ENCODE measurements at places on chromosomes 1 and 21.

- no peak for DNase-seq
Measured at GRCh38 chr1:107019166-107019565, 37.3 kb upstream of the PRMT6 start.

- DNase-seq, result no peak
Measured at GRCh38 chr1:222910699-222911098, 95.9 kb downstream of the DISP1 start.

DNA sequence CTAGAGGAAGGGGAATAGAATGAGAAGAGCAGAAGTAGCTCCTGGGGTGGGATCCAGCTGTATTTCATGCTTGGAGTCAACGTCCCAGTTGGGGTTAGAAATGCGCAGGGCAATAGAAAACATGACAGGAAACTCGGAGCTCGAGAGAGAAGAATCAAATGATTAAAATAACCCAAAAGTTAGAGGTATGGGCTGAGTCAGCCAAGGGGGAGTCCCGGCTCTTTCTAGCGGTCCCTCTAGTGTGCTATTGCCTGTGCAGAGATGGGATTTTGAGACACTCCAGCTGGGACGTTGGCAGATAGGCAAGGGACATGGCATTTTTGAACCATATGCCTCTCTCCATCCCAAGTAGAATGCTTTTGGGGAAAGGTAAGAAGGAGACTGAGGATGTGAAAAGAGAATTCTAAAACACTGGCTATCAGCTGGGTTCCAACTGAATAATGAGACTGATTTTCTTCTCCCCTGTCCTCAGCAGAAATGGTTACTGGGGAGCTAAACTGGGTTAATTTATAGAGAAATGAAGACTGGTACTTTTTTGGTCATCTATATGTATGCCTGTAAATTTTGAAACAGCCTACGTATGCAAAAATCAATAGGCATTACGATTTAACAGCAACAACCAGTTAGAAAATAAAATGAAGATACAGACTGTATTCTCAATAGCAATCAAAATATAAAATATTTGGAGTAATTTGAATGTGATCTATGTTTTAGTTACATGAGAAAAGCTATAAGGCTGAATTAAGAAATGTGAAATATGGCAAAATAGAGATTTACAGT is 7.0 kb upstream of the VPS26C start:
- DNase-seq, result no peak

DNA sequence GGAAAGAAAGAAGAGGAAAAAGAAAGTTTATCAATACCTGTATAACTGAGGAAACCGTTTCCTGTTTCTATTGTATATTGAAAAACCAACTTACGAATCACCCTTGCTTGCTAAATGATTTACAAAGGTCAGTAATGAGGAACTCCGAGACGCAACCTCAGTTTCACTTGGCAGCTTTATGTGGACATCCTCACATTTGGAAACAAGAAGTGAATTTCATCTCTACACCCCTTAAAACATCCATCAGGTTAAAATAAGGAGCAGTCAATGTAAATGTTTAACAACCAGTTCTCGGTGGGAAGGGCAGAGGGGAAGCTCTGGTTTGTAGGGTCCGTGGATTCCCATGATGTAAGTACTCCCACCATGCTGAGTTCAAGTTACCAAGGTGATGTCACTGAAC is 481.7 kb upstream of the RUNX1 start:
- DNase-seq, result no peak

- no peak for DNase-seq
Measured at GRCh38 chr1:161092621-161093028, 3.3 kb upstream of the NECTIN4 start.

DNA sequence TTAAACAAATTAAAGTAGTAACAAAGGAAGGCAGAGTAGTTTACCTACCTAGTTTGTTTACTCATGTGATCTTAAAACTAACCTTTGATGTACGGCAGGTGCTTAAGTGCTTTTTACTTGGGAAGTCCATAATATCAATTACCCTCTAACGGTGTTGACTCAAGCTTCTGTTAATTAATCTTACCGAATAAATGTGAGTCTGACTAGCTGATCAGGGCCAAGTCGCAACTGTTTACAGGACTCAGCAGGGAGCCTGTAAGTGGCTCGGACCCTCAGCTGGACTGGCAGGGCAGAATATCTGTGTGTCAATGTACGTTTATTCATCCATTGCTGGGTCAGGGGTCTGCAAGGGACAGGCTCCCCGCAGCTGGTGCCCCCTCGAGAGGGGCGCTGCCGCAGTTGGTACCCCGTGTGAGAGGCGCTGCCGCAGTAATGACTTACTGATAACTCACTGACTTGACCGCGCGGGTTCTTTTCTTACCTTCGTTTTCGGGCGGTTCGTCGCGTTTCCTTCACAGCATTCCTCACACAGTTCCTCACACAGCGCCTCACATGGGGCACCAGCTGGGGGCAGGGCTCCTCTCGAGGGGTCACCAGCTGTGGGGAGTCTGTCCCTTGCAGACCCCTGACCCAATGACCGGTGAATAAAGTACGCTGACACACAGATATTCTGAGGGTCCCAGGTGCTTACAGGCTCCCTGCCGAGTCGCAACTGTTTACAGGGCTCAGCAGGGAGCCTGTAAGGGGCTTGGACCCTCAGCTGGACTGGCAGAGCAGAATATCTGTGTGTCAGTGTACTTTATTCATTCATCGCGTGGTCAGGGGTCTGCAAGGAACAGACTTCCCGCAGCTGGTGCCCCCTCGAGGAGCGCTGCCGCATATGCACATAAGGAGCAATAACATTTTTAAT is 3.0 kb downstream of the FMO1 start:
- peak; percentile 22 for DNase-seq

Measured in AG08396 (cell line).